Progenitor cell of endocrine pancreas (in vitro differentiated cells): ENCODE measurements at places on chromosomes 5 and 9. TPM values are rescaled to one million over a fixed set of nuclear protein-coding genes. Genes with fewer than 3 reads are reported as not detected.

DNA sequence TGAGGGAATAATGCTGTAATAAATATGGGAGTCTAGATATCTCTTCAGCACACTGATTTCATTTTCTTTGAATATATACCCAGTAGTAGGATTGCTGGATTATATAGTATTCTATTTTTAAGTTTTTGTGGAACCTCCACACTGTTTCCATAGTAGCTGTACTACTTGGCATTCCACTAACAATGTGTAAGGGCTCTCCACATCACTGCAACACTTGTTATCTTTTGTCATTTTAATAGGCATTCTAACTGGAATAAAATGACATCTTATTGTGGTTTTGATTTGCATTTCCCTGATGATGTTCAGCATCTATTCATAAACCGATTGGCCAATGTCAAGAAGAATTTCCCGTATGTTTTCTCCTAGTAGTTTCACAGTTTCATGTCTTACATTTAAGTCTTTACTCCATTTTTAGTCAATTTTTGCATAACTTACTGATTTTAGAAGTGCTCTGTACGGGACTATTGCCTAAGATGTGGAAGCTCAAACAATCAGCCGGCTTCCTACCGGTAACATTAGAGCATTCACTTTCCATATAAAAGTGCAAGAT lies 1078.8 kb downstream of the TAF11L14 start:
- DNase-seq: no peak

- DNase-seq: no peak
Measured at GRCh38 chr5:79890119-79890929, 100.7 kb downstream of the MTX3 start.

The WDR38 gene
- not detected in 2 replicates for total RNA-seq

DNA sequence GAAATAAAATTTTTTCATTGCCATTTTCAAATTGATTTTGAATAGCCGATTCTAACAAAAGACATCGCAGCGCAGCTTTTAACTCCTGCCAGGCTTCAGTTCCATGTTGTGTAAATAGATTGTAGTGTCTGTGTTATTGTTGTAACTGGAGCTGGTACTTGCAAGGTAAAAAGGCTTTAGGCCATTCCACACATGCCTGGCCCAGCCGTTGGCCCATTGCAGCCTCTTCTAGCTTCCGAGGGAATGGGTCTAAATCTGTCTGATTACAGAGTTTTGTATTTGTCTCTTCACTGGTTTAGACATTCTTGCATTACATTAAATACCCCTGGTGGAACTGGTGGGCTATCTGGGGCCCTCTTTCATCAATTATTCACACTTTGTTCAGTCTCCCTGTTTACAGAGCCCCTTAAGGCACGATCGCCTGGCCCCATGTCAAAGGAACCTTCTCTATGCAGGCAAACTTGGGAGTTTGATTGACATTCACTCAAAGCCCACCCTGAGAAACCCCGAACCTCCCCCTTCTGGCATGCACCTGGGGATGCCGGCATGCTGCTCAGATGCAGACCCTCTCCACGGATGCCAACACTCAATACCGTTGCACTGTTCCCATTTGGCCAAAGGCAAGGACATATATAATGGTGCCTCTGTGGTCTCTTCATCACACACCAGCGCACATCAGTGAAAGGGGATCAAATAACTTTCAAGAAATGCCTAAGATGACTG lies 281.7 kb upstream of the IRX2 start:
- DNase-seq: no peak

The VCAN gene
- total RNA-seq: 673 and 675 TPM in 2 replicates

- no peak for DNase-seq
Measured at GRCh38 chr5:16899171-16899570, 36.9 kb downstream of the MYO10 start.

- DNase-seq: no peak
Measured at GRCh38 chr5:54639621-54640020, 122.1 kb downstream of the SNX18 start.

GRCh38 chr5:133389066-133389590 lies 223.2 kb downstream of the FSTL4 start:
- DNase-seq: no peak

DNA sequence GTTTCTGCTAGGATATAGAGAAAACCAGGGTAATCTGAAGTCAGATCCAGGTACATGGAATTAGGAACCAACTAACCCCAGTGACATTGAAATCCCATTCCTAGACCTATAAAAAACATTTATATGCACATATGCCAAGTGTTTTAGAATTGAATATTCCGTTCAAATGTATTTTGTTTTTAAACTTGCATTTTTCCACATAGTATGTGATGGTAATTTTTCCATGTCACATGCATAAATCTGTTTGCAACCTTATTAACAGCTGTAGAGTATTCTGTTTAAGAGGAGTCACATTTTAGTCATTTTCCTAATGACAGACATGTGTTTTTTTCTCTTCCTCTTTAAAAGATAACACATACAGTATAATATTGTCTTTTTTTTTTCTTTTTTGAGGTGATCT lies 50.2 kb downstream of the FOCAD start:
- no peak for DNase-seq

The TLE4 gene
- 54.1 and 55.6 TPM in 2 replicates for total RNA-seq

The CTSV gene
- 10.1 and 10.5 TPM in 2 replicates for total RNA-seq

- DNase-seq: no peak
Measured at GRCh38 chr5:144369006-144369405, 198.3 kb downstream of the KCTD16 start.

The PCDHB2 gene
- 75.5 and 80.4 TPM in 2 replicates for total RNA-seq

- DNase-seq: no peak
Measured at GRCh38 chr9:20564650-20565049, 57.6 kb downstream of the MLLT3 start.

- DNase-seq: no peak
Measured at GRCh38 chr5:51806677-51807076, 423.4 kb downstream of the ISL1 start.

The GABRA1 gene
- 0.19 TPM in 1 of 2 replicates, not detected in the other for total RNA-seq

The CXCL14 gene
- 6.1 and 10.1 TPM in 2 replicates for total RNA-seq

GRCh38 chr9:34493972-34494535 lies 28.7 kb downstream of the ENHO start:
- peak; percentile 53 for DNase-seq

GRCh38 chr5:157390551-157391297 lies 69.3 kb upstream of the NIPAL4 start:
- no peak for DNase-seq

GRCh38 chr5:179330186-179330900 lies 14.9 kb downstream of the ADAMTS2 start:
- no peak for DNase-seq

DNA sequence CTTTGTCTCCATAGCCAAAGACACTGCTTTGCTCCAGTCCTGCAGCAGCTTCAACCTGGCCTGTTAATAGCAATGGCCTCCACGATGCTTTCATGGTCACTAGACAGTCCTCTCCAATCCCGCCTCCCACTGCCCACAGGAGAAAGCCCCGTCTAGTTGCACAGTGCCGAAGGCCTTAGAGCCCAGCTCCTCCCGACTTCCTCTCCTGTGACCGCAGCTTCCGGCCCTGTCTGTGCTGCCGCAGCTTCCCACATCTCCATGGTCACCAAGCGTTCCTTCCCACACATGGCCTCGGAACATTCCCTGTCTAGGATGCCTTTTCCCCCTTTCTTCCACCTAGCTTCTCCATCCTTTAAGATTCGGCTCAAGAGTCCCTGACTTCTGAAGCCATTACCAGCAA lies 23.4 kb downstream of the PCA3 start:
- no peak for DNase-seq

DNA sequence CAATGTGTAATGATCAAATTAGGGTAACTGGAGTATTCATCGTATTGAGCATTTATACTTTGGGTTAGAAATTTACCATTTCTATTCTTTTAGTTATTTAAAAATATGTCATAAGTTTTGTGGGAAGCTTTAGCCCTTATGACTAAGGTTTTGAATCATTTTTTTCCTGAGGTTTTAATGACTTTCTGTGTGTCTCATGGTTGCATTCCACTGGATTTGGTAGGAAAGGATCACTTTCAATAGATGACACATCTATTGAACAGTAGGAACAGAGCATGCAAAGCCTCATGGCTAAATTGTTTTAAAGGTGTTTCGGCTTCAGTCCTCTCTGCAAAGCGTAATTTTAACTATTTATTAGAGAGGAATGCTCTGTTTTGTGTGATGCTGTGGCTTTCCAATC lies 512.4 kb upstream of the CHD1 start:
- no peak for DNase-seq

The RUSC2 gene
- total RNA-seq: 17.9 and 20.8 TPM in 2 replicates

DNA sequence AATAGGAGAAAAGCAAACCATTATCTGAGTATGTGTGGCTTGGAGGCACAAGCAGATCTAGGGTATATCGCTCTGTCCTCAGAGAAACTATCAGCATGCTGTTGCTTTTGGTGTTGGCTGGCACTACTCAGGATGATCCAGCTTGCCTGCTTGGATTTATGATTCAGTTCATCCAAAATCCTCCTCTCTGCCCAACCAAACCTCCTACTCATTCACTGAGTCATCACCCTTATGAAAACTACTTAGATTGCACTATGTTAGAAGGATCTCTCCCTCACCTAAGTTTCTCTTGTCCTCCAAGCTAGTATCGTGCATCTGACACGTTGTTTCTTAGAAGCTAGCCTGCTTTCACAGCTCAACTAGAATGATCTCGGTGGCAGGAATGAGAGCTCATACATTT lies 14.2 kb upstream of the ZBED3 start:
- no peak for DNase-seq

GRCh38 chr9:19885608-19886007 lies 96.8 kb upstream of the SLC24A2 start:
- no peak for DNase-seq

The ORM2 gene
- 3.2 and 5.4 TPM in 2 replicates for total RNA-seq

The NDST1 gene
- total RNA-seq: 154 and 169 TPM in 2 replicates

The GHR gene
- 5.6 and 6.6 TPM in 2 replicates for total RNA-seq

The CBY3 gene
- not detected in 2 replicates for total RNA-seq

The C5orf22 gene
- 25.9 and 30.5 TPM in 2 replicates for total RNA-seq

GRCh38 chr9:114092336-114092735 lies 6.8 kb downstream of the KIF12 start:
- DNase-seq: no peak

- DNase-seq: no peak
Measured at GRCh38 chr5:124583469-124584350, 162.7 kb downstream of the ZNF608 start.

DNA sequence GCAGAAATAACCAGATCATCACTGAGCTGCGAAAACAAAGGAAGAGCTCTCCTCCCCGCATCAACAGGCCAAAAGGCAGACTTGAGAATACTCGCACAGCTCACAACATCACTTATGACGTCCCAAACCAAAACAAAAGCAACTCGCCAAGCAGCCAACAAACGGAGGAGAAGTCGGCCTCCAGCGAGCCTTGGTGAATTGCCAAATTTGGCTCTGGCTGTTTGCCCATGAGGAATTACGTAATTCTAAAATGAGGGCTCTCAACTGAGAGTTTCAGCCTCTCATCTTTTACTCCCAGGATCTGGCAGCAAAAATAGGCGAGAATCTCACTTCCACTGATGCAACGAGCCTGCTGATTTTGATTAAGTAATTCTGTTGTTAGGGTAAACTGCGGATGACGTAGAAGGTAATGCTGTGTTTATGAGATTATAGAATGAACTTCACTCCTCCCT lies 51.7 kb upstream of the SEMA6A start:
- no peak for DNase-seq

GRCh38 chr5:132426525-132427138 lies 57.1 kb downstream of the SLC22A5 start:
- DNase-seq: no peak

DNA sequence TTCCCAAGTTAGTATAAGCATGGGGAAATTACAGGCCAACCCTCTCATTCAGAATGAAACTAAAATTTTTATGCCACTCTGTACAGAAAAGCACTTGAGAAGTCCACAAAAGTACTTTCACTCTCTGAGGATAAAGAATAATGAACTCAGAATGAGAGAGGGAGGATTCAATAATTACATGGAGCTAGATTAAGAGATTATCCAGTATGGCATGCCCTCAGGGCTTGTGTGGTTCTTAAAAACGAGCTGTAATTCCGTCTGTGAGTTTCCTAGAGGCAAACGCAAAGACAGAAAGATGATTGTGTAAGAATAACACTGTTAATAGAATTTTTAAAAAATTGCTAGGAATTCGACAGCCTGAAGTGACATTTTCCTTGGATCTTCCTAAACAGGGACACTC lies 126.8 kb upstream of the PTCH1 start:
- no peak for DNase-seq

DNA sequence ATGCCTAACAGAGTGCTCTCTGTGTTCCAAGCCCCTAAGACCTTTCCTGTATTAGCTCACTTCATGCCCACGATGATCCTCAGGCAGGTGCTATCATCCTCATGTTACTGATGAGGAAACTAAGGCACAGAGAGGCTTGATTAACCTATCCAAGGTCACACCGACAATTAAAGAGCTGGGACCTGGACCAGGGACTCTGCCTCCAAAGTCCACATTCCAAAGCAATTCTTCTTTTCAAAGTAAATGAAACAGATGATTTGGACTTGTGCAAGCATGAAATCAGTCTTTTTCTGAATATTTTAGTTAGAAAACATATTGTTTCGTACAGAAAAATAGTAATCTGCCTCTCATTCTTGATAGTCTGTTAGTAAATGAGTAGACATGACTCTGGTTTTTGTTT lies 18.1 kb upstream of the RASEF start:
- no peak for DNase-seq

GRCh38 chr5:19261879-19262278 lies 726.1 kb downstream of the CDH18 start:
- no peak for DNase-seq
